ENCODE measurements at places on chromosomes 3 and 15. TPM values are rescaled to one million over a fixed set of nuclear protein-coding genes. Genes with fewer than 3 reads are reported as not detected.

DNA sequence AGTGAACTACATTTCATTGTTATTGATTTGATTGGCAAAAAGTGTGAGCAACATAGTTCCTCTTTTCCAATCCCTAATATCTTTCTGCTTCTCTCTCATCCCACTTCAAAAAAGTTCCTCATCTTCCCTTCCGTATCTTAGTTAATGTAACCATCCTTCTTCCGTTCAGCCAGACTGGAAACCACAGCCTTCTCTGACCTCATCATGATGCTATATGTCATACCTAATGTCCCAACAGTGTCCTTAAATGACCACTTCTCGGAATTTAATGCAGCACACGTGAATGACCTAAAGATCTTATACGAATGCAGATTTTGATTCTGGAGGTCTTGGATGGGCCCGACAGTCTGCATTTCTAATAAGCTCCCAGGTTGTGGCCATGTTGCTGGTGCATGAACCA is 320.3 kb upstream of the SATB1 start:
- no peak for DNase-seq

- DNase-seq = no peak
Observed at GRCh38 chr15:64453689-64454037, 6.7 kb upstream of the ZNF609 start.

DNA sequence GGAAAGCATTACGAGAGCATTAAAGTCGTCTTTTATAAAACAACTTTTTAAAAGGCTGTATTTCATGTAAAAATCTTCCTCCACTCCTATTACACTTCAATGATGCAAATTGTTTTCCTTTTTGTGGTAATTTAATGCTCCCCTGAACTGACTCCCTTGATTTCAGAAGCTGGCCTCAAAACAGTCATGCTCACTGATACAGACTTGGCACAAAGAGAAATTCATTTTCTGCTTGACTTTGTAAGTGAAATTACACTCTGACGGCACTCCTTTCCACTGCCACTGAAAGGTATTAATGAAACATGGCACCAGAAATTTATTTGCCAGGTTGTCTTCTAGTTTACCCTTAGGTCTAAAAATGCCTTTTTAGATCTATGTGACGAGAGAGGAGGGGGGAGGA is 215.5 kb downstream of the LRRC3B start:
- no peak for DNase-seq

Gene LCMT2
- 5.8 TPM for total RNA-seq

Gene GOLGA8J
- 0.44 TPM for total RNA-seq

Gene ECE2
- 19.3 TPM for total RNA-seq
